ENCODE measurements at places on chromosomes 7 and 10.

DNA sequence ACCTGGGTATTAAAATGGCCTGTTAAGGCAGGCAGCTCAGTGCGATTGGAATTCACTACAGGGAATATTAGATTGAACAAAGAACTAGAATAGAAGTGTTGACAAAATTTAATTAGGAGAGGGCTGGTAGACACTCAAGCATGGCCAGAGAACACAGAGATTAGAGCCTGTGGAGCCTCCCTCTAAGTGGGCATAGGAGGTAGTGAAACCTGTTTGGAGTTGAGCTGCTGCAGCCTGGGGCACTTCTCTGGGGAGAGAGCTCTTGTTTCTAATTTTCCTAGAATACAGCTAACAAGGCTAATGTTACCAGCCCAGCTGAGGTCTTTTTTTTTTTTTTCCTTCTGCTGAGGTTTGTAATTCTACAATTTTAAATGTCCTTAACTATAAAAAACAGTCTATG, 46.4 kb downstream of the TMEM168 start:
- no peak for DNase-seq

- no peak for DNase-seq
Measured at GRCh38 chr7:151930695-151931094, 25.6 kb upstream of the GALNTL5 start.

GRCh38 chr7:124728610-124729009, 37.0 kb downstream of the GPR37 start:
- DNase-seq: no peak

- no peak for DNase-seq
Measured at GRCh38 chr10:49281461-49281860, 17.5 kb upstream of the C10orf71 start.

GRCh38 chr7:86989407-86989806, 70.0 kb downstream of the ELAPOR2 start:
- no peak for DNase-seq
